Right forelimb (tissue), 1 donor: ENCODE measurements at places on chromosomes 2 and 18.

DNA sequence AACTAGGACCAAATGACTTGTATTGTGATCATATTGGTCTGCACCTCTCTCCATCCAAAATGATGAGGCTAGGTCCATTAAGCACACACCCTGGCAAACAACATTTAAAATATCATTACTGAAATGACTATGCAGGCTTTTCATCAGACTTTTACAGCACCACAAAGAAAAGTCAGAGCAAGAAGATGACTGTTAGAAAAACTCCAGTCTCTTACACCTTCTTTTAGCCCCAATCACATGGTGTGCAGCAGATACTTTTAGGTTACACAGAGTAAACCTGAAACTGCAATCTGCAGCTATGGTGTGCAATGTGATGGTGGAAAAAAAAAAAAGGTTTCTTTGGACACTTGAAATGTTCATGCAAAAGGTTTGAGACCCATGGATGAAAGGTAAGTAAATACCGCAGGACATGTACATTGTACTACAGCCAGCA is 5.4 kb upstream of the POLI start:
- DNase-seq = no peak

- DNase-seq = no peak
These were observed 185.2 kb upstream of the ID2 start for GRCh38 chr2:8496617-8497016.

- DNase-seq = no peak
These were observed 108.5 kb upstream of the RND3 start for GRCh38 chr2:150595803-150596470.

GRCh38 chr18:60804415-60804814 is 431.8 kb upstream of the MC4R start:
- DNase-seq = no peak

DNA sequence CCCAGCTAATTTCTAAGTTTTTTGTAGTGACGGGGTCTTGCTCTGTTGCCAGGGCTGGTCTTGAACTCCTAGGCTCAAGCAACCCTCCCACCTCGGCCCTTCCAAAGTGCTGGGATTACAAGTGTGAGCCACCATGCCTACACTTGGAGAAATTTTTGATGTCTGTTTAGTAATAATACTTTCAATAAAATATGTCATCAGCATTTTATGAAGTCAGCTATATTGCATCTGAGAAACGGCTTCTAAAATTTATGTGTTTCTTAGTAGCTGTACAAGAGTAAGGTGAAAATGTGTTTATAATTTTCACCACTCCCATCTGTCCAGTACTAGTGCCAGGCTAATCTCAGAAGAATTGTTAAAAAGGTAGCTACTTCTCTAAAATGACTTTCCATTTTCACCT is 46.8 kb downstream of the GULP1 start:
- DNase-seq = no peak

- DNase-seq = no peak
These were observed 92.9 kb upstream of the SP3 start for GRCh38 chr2:174058026-174058425.

GRCh38 chr2:29879456-29879855 is 41.9 kb downstream of the ALK start:
- no peak for DNase-seq

DNA sequence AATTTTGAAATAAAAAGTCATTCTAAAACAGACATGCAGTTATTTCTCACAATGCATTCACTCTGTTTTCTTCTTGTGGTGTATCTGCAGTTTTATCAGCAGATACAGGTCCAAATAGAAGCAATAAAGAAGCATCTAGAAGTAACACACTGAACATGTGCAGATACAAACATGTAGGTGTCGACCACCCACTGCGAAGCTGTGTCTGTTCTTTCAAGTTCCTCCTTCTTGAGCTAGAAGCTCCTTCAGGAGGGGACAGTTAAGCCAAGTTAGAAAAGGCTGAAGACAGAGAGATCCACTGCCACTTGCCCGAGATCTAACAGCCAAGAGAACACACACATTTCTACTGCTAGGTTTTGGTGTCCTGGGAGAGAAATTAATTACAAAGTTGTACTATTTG is 30.1 kb downstream of the WDFY1 start:
- no peak for DNase-seq

DNA sequence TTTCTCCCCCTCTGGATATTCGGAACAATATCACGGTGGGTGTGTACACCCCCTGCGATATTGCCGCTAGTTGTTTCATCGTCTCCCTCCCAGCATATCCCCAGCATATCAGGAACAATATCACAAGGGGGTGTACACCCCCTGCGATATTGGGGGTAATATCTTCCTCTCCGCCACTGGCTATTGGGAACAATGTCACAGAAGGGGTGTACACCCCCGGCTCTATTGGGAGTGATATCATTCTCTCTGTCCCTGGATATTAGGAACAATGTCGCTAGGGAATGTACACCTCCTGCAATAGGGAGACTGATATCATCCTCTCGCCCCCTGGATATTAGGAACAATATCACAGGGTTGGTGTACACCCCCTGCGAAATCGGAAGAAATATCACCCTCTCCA is 1932.0 kb downstream of the SUCLG1 start:
- no peak for DNase-seq

- peak; percentile 29 for DNase-seq
These were observed 14.4 kb upstream of the SLC4A5 start for GRCh38 chr2:74357627-74358026.

- DNase-seq = no peak
These were observed 610.9 kb upstream of the SALL3 start for GRCh38 chr18:78368726-78369125.

DNA sequence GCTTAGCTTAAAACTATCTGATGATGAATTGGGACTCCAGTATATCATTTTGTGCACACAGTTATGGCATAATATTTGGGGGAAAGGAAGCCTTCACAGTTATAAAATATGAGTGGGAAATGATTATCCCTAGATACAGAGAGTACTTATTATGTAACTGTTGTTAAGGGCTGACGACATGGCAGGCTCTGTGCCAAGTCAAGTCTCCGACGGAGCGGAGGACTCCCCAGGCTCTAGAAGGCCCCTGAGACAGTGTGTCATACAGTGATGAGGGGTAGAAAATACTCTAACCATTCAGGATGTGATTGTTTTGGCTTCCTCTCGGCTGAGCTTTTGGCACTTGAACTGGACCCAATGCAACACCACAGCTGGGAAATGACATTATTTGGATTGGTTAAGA is 211.8 kb downstream of the SLC8A1 start:
- DNase-seq = peak; percentile 73

DNA sequence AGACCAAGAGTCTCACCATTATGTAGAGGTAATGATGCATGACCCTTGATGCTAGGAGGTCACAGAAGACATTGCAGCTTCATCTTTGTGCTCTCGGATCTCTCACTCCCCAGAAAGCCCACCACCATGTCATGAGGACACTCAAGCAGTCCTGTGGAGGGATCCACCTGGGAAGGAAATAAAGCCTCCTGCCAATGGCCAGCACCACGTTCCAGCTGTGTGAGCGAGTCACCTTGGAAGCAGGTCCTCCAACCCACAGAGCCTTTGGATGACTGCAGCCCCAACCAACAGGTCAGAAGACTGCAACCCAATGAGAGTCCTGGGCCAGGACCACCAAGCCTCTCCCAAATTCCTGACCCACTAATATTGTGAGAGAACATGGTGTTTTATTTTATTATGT is 38.4 kb downstream of the CYP26B1 start:
- no peak for DNase-seq

GRCh38 chr2:44743473-44743872 is 198.0 kb upstream of the SIX3 start:
- DNase-seq = no peak

DNA sequence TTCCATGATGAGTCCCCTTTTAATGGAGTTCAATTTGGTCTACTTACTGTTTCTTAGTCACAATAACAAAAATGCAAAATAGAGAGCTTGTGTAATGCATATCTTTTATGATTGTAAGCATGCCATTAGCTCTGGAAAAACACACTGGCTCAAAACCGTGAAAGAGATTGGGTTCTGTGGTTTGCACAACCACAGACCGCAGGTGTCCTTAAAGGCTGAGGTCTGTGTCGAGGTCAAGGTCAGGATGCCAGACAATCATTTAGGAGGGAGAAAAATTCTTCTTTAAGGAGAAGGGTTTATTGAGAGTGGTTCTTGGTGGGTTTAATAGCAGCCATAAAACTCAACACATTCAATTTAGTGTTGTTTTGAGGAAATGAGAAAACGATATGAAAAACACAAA is 487.2 kb downstream of the GALR1 start:
- DNase-seq = no peak

DNA sequence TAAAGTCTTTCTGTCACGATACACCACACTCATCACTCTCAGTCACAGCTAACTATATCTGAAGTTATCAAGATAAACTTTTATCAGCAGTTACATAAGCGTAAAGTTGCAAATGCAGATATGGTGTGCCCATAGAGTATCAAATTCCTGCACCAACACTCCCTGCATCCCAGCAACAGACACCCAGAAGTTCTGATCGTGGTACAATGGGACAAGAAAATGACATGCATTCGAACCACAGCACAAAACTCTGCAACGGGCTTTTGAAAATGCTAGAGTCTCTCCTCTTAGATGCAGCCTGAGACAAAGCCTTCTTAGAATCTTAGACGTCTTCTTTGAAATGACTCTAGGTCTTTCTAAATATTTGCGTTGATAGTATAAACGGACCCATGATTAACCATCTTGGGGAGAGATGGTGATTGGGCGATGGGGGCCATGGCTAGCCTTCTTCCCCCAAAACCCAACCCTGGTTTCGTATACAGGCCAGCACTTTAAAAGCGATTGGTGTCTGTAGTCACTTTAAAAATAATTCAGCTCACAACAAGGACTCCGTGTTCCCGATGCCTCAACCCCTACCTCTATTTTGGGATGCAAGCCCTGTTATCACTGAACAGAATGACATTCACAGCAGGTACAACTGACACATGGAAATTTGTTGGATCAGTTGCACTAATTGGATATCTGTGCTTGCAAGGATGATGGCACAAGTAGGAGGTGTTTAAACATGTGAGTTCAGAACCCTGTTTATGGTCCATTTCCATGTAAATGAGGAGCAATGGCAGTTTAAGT is 286.6 kb downstream of the MYT1L start:
- DNase-seq = no peak

GRCh38 chr2:206797376-206797775 is 32.0 kb downstream of the FASTKD2 start:
- no peak for DNase-seq

- DNase-seq = no peak
These were observed 15.2 kb downstream of the ATG4B start for GRCh38 chr2:241652722-241653121.

- no peak for DNase-seq
These were observed 31.3 kb downstream of the SNED1 start for GRCh38 chr2:241029599-241030332.

GRCh38 chr18:80225685-80226084 is 21.6 kb downstream of the PARD6G start:
- no peak for DNase-seq

GRCh38 chr2:104944495-104944894 is 90.6 kb downstream of the POU3F3 start:
- no peak for DNase-seq

DNA sequence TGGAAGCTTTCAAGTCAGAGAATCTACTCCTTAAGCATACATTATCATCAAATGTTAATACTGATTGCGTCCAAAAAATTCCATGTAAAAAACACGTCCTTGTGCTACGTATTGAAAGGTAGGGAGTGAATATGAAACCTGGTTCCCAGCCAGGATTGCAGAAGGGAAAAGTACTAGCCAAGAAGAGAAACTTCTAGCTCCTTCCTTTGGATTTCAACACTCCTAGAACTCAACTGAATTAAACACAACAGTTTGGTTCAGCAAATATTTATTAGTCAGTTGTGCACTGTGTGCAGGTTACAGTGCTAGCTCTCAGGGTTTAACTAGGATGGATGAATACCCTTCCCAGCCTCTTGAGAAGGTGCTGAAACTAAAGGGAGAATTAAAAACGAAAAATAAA is 33.9 kb upstream of the FHL2 start:
- DNase-seq = no peak

DNA sequence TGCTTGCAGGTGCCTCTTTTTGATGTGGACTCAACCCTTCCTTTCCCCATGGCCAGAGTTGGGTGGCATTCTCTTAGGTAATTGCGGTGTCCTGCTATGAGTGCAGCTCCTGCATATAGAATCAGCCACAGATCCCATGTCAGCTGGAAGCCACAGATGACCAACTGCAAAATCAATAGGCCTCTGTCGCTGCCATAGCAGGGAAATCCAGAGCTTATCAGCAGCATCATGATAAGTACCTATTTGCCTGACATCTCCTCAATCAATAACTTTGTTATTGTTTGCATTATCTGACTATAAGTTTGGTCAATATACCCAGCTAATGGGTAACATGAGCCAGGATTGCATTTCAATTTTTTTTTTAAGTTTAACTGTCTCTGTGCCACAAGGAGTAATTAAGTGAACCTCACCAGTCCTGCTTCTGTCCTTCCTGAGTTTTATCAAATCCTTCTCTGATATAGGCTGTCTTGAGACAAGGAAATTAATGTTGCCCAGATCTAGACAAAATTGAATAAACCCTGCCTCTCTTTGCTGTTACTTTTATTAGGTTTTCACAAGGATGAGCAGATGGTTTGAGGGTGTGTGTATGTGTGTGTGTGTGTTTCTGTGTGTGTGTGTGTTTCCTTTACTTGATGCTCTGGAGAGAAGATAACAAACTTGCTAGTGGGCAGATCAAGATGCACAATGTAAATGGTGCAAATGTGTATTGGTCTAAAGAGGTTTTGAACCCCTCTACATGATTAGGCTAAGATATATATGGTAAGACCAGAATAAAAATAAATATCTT is 59.6 kb upstream of the CREB1 start:
- no peak for DNase-seq

DNA sequence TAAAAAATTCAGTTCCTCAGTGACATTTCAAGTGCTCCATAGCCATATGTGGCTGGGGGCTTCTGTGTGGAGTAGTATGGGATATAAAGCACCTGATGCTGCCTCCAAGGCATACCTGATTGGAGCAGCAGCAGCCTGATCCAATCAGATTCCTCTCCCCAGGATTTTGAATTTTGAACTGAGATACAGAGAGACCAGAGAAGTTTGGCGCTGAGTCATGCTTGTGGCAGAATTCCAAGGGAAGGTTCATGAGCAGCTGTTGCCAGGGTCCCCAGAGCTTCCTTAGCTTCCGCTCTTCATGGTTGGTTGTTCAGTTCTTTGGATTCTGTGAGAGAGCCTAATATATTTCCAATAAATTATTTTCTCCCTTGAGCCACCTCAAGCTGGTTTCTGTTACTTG is 29.0 kb upstream of the CFAP36 start:
- DNase-seq = peak; percentile 60

- DNase-seq = peak; percentile 35
These were observed 5.5 kb upstream of the GPC1 start for GRCh38 chr2:240429872-240430491.
